Ureter (tissue), 1 donor: ENCODE measurements at places on chromosomes 1 and 21. TPM values are rescaled to one million over a fixed set of nuclear protein-coding genes. Genes with fewer than 3 reads are reported as not detected.

- DNase-seq, result no peak
Measured at GRCh38 chr21:32807717-32808380, 36.3 kb upstream of the PAXBP1 start.

- no peak for DNase-seq
Measured at GRCh38 chr1:172903581-172904220, 147.0 kb downstream of the TNFSF18 start.

GRCh38 chr1:177368255-177368654, 197.5 kb downstream of the BRINP2 start:
- no peak for DNase-seq

DNA sequence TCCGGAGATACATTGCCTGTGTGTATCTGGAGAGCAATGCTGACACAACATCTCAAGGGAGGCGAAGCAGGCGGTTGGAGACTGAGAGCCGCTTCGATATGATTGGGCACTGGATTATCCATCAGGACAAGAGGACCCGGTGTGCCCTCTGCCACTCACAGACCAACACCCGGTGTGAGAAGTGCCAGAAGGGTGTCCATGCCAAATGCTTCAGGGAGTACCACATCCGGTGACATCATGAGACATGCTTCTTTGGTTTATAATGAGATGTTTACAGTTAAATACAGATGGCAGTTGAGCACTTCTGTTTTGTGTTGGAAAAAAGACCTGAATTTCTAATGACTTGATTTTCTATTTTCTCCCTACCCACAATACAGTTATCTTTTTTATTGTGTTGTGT, 12.1 kb downstream of the PGBD2 start:
- no peak for DNase-seq

- DNase-seq, result no peak
Measured at GRCh38 chr1:93707956-93708355, 26.3 kb upstream of the BCAR3 start.

- DNase-seq, result no peak
Measured at GRCh38 chr1:14366091-14367018, 232.1 kb upstream of the KAZN start.

DNA sequence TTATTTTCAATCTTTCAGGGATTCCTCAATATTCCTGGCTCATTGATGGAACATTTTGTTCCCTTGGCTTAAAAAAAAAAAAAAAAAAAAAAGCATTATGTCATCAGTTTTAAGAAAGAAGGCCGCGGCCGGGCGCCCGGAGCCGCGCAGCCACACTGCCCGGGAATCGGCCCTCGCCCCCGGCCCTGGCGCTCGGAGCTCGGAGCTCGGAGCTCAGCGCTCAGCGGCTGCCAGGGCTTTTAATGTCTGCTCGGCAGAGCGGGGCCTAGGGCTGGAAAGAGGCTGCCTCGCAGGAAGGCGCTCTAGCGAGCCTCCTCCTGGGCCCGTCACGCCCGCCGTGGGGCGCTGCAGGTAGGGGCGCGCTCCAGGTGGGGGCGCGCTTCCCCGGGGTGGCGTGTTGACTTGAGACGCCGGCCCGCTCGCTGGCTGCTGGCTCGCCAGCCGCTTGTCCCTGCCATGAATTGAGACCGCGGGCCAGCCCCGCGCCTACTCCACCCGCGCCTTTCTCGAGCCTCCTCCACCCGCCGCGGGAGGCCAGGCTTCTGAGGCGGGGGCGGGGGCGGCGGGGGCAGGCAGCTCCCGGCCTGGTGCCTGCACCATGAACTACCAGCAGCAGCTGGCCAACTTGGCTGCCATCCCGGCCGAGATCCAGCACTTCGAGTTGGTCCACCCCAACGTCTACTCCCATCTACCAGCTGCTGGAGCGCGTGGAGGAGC, 5.4 kb upstream of the TDRD5 start:
- no peak for DNase-seq

DNA sequence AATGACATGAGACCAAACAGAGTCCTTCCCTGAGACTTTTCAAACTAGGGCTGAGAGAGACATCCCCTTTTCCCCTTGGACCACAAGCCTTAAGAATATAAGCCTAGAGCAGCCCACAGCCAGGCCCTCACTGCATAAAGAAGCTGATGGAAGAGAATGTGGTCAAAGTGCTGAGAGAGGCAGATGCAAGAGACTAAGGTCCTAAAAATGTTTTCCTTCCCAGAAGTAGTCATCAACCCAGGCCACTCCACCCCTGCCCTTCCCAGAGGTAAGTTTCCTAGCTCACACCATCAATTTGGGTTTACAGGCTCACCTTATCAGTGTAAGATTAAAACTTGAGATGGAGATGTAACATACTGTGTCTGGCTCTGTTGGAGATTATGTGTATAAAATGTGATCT, 58.2 kb downstream of the BCAR3 start:
- no peak for DNase-seq

- no peak for DNase-seq
Measured at GRCh38 chr1:115118086-115118485, 28.8 kb upstream of the TSPAN2 start.

DNA sequence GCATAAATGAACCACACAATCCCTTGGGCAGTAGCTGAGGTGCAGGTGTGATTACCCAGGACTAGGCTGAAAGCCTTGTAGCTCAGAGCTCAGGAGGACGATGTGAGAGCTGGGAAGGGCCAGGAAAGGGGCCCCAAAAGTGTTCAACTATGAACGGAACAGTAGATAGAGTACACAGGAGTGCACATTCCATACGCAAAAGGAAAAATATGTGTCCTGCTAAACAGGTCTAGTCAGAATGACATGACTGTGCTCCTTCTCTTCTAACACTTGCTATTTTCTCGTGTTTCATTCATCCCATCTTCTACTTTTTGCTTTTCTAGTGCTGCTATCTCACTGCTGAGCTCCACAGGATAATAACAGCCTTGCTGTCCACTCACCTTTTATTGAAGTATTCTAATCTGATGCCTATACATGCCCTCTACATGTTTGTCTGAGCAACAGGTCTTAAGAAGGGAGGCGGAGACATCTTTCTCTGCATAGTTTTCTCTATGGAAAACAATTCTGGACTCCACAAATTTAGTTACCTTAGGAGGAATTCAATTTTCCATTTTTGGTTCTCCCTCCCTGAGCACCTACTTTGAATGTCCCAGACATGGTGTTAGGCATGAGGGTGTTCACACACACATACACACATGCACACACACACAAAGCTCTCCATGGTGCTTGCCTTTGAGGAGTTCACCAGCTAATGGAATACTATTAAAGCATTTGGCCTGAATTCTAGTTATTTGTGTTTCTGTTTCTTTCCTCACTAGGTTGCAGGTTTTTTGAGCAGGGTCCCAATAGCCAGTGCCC, 3.4 kb downstream of the S100A10 start:
- DNase-seq, result no peak

- DNase-seq, result no peak
Measured at GRCh38 chr1:241479294-241479693, 40.3 kb downstream of the FH start.

PFKL gene
- total RNA-seq, result 163 TPM

IVL gene
- total RNA-seq, result 43.4 TPM

ARMH1 gene
- total RNA-seq, result 3.0 TPM
